ENCODE measurements at places on chromosomes 11 and 22.

- DNase-seq = no peak
Observed at GRCh38 chr11:71272161-71272560, 19.8 kb upstream of the SHANK2 start.

GRCh38 chr11:117313091-117313490 lies 3.0 kb downstream of the BACE1 start:
- DNase-seq = no peak

DNA sequence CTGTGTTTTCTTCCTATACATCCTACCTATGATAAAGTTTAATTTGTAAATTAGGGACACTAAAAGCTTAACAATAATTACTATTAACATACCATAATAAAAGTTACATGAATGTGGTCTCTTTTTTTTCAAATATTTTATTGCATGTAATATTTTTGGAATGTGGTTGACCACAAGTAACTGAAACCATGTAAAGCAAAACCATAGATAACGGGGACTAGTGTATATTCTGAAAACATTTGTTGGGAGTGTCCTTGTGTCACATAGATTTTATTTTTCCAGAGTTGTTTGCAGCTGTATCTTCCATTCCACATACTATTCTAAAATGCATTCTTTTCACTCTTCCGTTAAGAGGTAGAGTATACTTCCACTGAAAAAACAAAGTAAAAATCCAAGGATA lies 200.4 kb downstream of the KIF18A start:
- DNase-seq = no peak

GRCh38 chr11:95091663-95092180 lies 2.1 kb downstream of the ENDOD1 start:
- no peak for DNase-seq

GRCh38 chr22:42610186-42610585 lies 4.5 kb downstream of the POLDIP3 start:
- DNase-seq = no peak

DNA sequence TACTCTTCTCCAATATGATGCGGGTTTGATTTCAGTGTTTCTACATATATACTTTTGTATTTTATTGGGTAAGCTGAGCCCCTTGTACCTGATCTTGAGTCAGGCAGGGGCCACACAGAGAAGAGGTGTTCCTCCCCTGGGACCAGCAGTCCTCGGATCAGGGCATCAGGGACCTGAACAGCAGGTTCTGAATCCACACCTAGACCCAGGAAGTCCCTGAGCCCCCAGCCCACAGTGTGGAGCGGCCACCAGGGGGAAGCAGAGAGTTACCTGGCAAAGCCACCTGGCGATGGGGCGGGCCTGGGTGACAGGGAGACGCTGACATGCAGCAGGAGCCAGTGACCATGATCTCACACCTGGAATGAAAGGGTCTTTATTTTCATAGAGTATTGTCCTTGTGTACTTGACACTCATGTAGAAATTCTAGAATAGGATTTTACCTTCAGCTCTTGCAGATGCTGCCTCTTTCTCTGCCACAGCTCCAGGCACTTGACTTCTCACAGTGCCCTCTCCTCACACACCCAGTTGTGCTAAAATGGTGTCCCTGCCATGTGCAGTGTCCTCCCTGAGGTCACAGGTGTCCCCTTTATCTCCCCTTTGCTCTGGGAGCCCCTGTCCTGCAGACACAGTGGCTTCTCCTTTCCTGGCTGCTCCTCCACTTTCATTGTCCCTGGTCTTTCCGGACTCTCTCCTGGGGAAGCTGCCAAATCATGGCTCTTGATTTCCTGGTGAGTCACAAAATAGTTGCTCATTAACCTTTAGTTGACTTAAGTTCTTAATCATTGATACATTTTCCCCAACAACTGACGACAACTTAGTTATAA lies 48.5 kb downstream of the GGTLC2 start:
- peak; percentile 58 for DNase-seq

GRCh38 chr11:95359756-95360155 lies 128.8 kb upstream of the SESN3 start:
- no peak for DNase-seq

DNA sequence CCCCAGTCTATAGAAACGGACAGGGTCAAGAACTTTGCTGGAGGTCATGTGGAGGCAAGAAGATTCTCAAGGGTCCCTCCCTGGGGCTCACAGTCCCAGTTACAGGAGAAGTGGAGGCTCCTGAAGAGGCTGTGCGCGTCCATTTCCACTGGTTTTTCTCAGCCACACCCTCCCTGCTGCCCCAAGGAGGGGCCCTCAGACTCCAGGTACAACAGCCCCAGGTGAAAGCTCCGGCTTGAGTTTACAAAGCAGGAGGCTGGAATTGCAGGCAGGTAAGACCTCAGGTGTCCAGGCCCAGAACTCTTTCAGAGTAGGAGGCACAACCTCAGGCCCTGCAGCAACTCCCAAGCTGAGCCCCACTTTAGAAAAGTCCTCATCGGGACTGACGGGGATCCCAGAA lies 3.1 kb downstream of the SHANK2 start:
- DNase-seq = no peak

GRCh38 chr11:8826139-8826786 lies 84.7 kb upstream of the AKIP1 start:
- DNase-seq = no peak

DNA sequence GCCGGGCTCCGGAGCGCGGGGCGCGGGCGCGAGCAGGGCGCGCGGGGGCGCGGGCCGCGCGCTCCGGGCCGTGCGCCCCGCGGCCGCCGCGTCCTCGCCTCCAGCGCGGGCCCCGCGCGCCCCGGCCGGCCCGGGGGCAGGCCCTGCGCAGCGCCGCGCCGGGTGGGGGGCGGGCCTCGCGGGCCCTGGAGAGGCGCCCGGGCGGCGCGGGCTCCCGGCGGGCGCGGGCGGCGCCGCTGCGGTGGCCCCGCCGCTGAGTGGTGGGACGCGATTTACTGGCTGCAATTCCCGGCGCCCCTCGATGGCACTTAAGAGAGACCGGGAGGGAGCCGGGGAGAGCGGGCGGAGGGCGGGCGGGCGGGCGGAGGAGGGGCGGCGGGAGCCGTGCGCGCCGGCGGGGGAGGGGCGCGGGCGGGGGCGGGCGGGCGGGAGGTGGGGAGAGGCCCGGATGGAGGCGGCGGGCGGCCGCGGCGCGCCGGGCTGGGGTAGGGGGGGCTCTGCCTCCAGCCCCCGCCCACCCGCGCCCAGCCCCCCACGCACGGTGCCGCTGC lies 73.2 kb upstream of the TCF20 start:
- peak; percentile 19 for DNase-seq

- no peak for DNase-seq
Observed at GRCh38 chr11:103862094-103862801, 174.2 kb upstream of the DDI1 start.

DNA sequence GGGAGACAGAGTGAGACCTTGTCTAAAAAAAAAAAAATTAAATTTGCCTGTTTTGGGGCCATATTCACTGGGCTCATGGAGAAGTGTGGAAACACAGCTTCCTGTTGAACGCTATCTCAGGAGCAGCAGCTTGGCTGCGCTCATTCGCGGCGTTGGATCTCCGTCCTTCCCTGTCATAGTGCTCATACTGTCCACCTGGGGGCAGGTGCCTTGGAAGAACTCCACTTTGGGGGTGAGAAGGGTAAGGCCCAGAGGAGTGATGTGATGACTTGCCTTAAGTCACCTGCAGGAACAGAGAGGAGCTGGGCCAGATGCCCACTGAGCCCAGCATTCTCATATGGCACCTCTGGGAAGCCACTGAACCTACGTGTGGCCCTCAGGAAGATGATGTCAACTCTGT lies 82.8 kb downstream of the CABIN1 start:
- no peak for DNase-seq

GRCh38 chr11:2778630-2779498 lies 79.1 kb upstream of the KCNQ1OT1 start:
- no peak for DNase-seq

DNA sequence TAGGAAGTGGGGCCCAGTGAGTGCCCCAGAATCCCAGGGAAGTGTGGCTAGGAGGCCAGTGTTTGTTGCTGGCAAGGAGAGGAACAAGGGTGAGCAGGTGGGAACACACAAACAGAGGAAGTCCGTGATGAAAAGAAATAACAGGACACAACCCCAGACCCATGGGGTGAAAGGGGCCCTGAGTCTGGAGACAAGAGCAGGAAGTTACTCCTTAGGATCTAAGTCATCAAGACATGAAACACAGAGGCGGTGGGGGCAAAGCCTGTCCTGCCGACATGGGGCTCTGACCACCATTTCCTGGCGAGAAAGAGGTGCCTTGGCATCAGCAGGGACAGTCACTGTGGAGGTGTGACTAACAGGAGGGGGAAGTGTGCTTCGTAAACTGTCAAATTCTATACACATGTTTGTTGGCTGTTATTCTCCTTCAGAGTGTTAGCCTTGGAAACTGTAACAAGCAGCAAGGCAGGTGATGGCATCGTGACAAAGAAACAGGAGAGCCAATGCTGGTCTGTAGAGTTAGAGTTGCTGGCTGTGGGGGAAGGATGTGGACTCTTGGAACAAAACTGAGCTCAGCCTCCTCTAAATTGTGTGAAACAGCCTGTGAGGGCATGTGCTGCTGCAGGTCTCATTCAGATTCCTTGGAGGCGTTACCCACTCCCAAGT lies 21.7 kb downstream of the CHST1 start:
- no peak for DNase-seq

- no peak for DNase-seq
Observed at GRCh38 chr11:46676436-46677158, 23.8 kb downstream of the ARHGAP1 start.

GRCh38 chr11:83035070-83035854 lies 36.4 kb downstream of the RAB30 start:
- no peak for DNase-seq

GRCh38 chr11:6566704-6567370 lies 36.6 kb downstream of the RRP8 start:
- DNase-seq = no peak

DNA sequence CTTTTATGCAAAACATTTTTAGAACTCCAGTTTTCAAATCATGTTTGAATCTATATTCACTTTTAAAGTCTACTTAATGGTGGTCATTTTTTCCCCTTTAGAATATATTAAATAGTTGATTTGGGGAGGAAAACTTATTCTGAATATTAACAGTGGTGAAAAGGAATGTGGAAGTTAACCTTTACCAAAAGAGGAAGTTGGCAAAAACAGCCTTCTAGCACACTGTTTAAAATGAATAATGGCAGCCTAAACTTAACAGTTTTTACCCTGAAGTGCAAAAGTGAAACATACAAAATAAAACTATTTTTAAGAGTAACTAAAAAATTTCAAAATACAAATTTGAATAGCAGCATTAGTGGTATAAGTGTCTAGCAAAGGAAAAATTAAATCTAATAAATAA lies 86.4 kb downstream of the GRK3 start:
- DNase-seq = no peak

DNA sequence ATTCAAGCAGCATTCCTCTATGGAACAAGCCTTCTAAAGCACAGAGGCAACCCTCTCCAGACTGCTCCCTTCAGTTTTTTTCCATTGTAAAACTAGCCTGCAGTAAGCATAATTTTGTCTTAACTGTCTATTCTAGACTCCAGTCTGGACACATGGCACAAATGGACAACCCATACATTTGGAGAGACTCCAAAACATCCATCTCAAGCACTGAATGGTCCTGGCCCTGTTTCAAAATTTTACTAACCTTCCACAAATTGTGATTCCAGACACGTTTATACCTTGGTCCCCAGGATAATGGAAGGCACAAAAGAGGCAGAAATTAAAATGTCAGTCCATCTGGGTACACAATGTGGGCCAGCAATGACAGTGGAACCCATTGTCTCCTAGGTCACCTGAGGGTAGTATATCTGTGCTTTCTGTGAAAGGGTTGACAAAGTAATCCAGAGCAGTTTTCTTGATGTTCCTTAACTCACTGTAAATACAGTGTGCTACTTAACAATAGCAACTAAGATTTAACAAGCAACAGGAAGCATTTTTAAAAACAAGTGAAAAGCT lies 16.2 kb upstream of the SESN3 start:
- no peak for DNase-seq

DNA sequence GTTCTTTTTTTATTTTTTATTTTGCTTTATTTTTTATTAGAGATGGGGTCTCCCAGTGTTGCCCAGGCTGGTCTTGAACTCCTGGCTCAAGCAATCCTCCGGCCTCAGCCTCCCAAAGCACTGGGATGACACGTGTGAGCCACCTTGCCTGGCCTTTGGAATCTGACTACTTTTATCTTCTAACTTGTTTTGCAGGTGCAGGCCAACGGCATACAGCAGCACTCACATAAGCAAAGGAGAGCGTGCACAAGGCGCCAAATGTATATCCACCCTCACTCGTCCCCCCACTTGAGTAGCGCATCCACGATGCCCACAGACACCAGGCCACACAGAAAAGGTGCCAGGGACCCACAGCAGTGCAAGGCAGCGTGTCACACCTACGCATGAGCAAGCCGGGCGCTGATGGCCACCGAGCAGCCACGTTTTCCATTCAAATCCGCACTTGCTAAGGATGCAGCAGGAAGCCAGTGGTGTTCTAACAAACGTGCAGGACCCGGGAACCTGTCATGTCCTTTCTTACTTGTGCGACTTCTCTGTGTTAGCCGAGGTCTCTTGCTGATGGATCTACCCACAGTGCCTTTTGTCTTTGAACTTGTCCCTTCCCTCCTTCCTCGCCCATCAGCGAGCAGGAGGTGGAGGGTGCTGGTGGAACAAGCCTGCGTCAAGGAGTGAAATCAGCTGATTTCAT lies 5.9 kb downstream of the ASCL2 start:
- DNase-seq = no peak

GRCh38 chr11:72209101-72209500 lies 7.5 kb upstream of the FOLR2 start:
- DNase-seq = no peak

- DNase-seq = no peak
Observed at GRCh38 chr11:65446446-65447277, 24.1 kb downstream of the NEAT1 start.

GRCh38 chr11:50247309-50247874 lies 214.7 kb downstream of the OR4C45 start:
- no peak for DNase-seq

DNA sequence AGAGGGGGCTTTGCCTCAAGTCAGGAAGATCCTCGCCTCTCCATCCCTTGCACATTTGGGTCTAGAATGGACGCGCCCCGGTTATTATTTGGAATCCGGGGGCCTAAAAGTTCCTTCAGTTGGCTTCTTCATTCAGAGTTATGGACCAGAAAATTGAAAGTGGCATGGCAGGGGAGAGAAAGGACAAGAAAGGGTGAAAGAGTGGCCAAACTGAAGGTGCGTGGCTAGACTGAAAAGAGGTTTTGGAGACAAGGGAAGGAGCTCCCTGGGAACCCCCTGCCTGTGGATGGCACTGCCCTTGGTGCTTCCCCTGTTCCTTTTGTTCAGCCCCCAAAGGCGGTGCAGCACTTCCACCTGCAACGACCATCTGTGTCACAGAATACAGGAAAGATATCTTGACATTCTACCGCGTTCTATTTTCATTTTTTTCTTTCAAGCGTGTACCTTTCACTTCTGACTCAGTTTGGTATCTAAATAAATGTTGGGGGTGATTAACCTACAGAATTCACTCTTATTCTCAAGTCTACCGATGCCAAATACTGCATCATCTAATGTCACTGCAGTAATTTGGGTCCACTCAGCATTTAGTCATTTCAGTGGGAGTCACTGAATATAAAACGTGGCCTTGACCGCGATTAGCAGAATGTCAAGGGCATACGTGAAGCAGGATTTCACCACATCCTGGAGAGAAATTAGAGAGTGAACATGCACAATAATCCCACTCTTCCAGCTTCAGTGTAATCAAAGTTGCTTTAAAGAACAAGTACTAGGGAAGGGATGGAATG lies 88.1 kb upstream of the ARHGAP32 start:
- DNase-seq = no peak

- DNase-seq = no peak
Observed at GRCh38 chr11:133896028-133896427, 50.7 kb upstream of the SPATA19 start.

- no peak for DNase-seq
Observed at GRCh38 chr11:59801981-59802638, 8.5 kb downstream of the MRPL16 start.
